DND-41 (cell line): ENCODE measurements at places on chromosomes 6 and 20.

GRCh38 chr6:168126566-168127383 is 47.8 kb upstream of the FRMD1 start:
- H3K36me3 ChIP-seq = no peaks in the 10 kb centered on the region
- no peak overlapping the region for H3K27ac ChIP-seq
- H3K27me3 ChIP-seq = no peaks in the 10 kb centered on the region
- H3K4me1 ChIP-seq = no peaks in the 10 kb centered on the region
- no peak overlapping the region for H3K4me3 ChIP-seq

DNA sequence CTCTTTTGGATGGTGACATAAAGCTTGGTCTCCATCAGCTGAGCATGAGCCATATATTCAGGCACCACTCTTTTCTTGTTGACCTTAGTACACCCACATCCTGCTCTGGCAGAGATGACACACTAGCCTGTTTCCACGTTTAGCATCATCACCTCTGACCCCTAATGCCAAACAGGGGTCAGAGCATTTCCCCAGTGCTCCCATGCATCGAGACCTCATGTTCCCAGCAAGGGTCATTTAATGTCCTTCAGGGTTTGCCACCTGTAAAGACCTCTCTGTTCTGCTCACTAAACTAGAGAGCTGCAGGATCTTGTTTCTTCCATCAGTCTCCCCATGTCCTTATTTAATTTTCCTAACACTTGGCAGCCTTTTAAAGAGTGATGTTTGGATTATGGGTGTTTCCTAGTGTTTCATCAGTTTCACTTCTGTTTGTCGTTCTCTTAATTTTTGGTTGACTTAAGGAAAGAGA is 97.5 kb downstream of the AIG1 start:
- DNase-seq = no peak
- H3K27me3 ChIP-seq = no peaks in the 10 kb centered on the region
- no peaks in the 10 kb centered on the region for H3K4me1 ChIP-seq

GRCh38 chr20:48262955-48263354 is 477.7 kb upstream of the SULF2 start:
- H3K27me3 ChIP-seq = no peaks in the 10 kb centered on the region
- H3K4me3 ChIP-seq = no peak overlapping the region
- H3K36me3 ChIP-seq = no peaks in the 10 kb centered on the region
- H3K27ac ChIP-seq = no peak overlapping the region

- no peaks in the 10 kb centered on the region for H3K27me3 ChIP-seq
- H3K27ac ChIP-seq = no peak overlapping the region
- H3K36me3 ChIP-seq = no peaks in the 10 kb centered on the region
- no peaks in the 10 kb centered on the region for H3K4me1 ChIP-seq
- no peak for DNase-seq
Measured at GRCh38 chr6:72219536-72219935, 333.2 kb downstream of the RIMS1 start.

DNA sequence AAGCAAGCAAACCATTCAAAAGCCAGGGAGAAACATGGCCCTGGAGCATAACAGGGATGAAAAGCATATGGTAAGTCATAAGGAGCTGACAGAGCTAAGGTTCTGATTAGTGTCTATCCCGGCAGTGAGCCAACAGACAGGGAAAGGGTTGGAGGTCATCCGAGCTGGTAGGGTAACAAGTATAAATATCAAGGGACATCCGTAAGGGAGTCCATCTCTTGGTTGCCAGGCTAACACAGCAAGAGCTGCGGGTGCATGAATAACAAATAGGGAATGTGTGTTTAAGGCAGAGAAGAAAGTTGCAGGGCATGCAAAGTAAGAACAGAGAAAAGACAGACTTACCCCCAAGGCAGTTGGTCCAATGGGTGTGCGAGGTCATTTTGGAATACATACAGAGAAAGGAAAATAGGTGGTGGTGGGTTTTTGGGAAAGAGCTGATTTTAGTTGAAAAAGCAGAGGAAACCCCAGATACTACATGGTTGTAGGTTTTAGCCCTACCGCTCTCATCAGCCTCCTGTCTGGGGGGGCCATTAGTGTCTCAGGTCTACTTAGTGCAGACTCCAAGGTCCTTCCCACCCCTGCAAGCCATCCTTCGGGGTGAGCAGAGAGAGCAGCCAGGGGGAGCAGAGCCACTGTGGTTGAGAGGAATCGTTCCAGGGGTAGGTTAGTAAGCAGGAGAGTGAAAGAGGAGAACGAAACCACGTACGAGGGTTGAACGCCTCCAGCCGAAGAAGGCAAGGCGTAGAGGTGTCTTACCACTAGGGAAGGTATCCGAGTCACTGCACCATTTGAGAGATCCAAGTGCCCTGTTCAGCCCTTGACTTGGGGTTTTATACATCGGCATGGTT is at the start of gene ERVFRD-1:
ERVFRD-1 (minus strand) TSS at position 805 of the 848 bp plus-strand sequence. CDS start 6,415 bp downstream, outside the sequence.
- H3K36me3 ChIP-seq = no peaks in the 10 kb centered on the region
- peaks cover 34% of the 10 kb centered on the region for H3K4me1 ChIP-seq
- H3K27ac ChIP-seq = peak within 1 kb of the TSS; percentile 67
- no peaks in the 10 kb centered on the region for H3K27me3 ChIP-seq

- H3K27me3 ChIP-seq = no peaks in the 10 kb centered on the region
- H3K27ac ChIP-seq = no peak overlapping the region
- no peaks in the 10 kb centered on the region for H3K36me3 ChIP-seq
Measured at GRCh38 chr20:25148181-25148981, 47.1 kb upstream of the ENTPD6 start.

DNA sequence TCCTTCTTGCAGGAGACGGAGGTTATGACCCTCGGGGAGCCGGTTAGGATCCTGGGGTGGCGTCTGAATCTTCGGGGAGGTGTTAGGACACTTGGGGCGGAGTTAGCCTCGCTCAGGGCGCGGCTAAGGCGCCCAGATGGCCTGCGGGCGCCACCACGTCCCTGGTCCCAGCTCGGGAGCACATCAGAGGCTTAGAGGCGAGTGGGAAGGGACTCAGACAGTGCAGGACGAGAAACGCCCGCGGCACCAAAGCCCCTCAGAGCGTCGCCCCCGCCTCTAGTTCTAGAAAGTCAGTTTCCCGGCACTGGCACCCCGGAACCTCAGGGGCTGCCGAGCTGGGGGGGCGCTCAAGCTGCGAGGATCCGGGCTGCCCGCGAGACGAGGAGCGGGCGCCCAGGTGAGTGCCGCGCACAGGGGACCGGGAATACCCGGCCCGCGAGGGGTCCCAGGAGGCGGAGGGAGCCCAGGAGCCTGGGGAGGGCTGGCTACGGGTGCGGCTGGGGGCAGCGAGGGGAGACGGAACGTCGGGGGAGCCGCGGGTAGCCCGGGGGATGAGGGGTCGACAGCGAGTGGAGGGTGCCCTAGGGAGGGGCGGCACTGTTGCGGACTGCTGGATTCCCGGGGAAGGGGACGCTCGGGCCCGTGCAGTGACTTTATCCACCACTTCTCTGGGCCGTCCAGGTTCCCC is at the start of gene HCK:
HCK (plus strand) TSS at position 153 of the 688 bp plus-strand sequence.
- no peaks in the 10 kb centered on the region for H3K4me1 ChIP-seq
- H3K36me3 ChIP-seq = no peaks in the 10 kb centered on the region
- H3K4me3 ChIP-seq = no peak within 1 kb of the TSS

- no peak overlapping the region for H3K4me3 ChIP-seq
- no peaks in the 10 kb centered on the region for H3K36me3 ChIP-seq
- no peaks in the 10 kb centered on the region for H3K4me1 ChIP-seq
- H3K27ac ChIP-seq = no peak overlapping the region
- H3K27me3 ChIP-seq = no peaks in the 10 kb centered on the region
Measured at GRCh38 chr6:128437685-128438084, 82.7 kb downstream of the PTPRK start.

DNA sequence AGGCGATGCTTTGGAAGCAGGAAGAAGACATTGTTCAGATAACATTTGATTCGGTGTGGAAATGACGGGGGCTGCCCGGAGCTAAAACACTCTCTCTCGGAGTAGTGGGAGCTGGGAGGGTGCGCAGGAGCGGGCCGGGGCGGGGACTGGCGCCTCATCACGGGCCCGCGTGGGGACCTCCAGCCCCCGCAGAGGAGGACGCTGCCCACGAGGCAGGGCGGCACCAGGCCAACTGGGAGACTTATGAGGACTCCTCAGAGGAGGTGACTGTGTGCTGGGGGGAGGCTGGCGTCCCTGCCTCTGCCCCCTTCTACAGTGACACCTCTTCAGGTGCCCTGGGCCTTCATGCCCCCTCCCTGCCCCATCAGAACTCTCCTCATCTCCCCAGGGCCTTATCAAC is 15.2 kb downstream of the DDO start:
- H3K36me3 ChIP-seq = no peaks in the 10 kb centered on the region
- H3K27ac ChIP-seq = no peak overlapping the region
- no peak overlapping the region for H3K4me3 ChIP-seq
- H3K4me1 ChIP-seq = no peaks in the 10 kb centered on the region

- H3K36me3 ChIP-seq = no peaks in the 10 kb centered on the region; the same call in 1 of the 2 replicates
- H3K27me3 ChIP-seq = no peaks in the 10 kb centered on the region
- H3K27ac ChIP-seq = no peak overlapping the region
- H3K4me1 ChIP-seq = peaks cover 13% of the 10 kb centered on the region
- peak; percentile 2 for DNase-seq
Measured at GRCh38 chr20:53597030-53597482, 3.4 kb upstream of the ZNF217 start.

DNA sequence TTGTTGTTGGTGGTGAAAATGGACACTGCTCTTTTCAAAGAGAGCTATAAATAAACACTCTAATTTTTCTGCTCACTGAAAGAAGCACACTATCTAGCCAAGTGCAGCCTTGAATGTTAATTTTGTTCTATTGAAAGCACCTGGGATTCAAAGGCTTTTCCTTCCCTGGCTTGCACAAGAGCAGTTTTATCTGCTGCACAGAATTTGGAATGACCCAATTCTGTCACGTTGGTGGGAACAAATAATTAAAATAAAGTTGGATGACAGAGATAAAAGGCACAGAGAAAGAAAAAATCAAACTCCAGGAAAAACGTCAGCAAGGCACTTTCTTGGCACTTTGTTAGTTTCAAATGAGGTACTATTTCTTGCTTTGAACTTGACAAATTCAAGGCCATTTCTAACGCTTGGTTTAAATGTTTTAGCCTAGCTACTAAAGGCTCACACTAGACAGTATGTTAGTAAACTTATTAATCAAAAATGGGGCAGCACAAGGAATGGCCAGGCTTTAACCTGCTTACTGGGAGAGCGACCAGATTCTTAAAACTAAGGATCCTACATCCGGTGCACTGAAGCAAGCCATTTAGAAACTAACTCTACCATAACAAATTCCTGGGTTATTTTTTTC is 145.5 kb upstream of the ARG1 start:
- H3K4me1 ChIP-seq = no peaks in the 10 kb centered on the region
- DNase-seq = no peak
- H3K27ac ChIP-seq = no peak overlapping the region
- H3K36me3 ChIP-seq = no peaks in the 10 kb centered on the region
- H3K4me3 ChIP-seq = no peak overlapping the region
- no peaks in the 10 kb centered on the region for H3K27me3 ChIP-seq

DNA sequence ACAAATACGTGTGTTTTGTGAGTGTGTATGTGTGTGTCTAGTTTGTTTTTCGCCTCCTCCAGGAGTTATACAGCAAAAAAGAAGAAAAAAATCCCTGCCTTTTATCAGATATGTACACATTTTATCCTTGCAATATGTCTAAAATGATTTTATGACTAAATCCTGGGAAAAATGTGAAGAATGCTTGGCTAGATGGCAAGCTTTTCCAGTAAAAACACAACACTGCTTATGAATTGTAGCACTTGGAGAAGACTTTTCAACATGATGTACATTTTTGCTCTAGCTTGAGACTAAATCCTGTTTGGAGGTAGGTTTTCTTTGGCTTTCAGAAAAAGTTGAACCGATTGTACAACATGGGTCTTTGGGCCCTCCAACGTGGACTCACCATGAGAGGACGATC is 160.2 kb downstream of the GMPR start:
- H3K36me3 ChIP-seq = no peaks in the 10 kb centered on the region
- DNase-seq = no peak
- H3K27me3 ChIP-seq = no peaks in the 10 kb centered on the region
- no peak overlapping the region for H3K27ac ChIP-seq
- H3K4me3 ChIP-seq = no peak overlapping the region
- no peaks in the 10 kb centered on the region for H3K4me1 ChIP-seq

DNA sequence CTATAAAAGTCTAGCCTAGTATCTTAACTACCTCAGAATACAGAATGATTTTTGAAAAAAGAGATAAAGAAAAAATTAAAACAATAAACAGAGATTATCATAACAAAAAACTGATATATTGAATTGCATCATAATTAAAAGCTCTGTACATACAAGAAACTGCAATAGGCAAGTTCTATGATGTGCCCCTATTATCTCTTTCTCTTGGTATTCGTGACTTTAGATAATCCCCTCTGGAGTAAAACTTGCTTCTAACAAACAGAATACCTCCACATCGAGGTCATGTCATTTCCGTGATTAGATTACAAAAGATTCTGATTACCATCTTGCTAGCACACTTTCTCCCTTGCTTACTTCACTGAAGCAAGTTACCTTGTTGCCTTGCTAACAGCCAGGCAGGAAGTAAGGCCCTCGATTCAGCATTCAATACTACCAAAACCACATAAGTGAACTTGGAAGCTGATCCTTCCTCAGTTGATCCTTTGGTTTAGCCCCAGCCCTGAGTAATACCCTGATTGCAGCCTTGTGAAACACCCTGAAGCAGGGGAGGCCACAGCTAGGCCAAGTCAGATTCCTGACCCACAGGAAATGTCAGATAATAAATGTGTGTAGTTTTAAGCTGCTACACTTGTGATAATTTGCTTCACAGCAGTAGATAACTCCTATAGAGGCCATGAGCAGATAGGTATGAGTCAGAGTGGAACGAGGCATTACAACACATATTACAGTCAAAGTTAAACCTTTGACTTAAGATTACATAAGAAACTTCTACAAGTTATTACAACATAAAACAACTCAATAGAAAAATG is 53.7 kb upstream of the TMX4 start:
- H3K27me3 ChIP-seq = no peaks in the 10 kb centered on the region
- H3K36me3 ChIP-seq = no peaks in the 10 kb centered on the region
- H3K27ac ChIP-seq = peak overlapping the region; percentile 49
- H3K4me3 ChIP-seq = no peak overlapping the region
- peak; percentile 31 for DNase-seq

GRCh38 chr6:3732345-3733141 is 19.0 kb downstream of the PXDC1 start:
- H3K27me3 ChIP-seq = peaks cover 13% of the 10 kb centered on the region
- DNase-seq = peak; percentile 63
- no peak overlapping the region for H3K27ac ChIP-seq
- no peaks in the 10 kb centered on the region for H3K4me1 ChIP-seq
- no peaks in the 10 kb centered on the region for H3K36me3 ChIP-seq

GRCh38 chr20:51960047-51960675 is 157.8 kb upstream of the SALL4 start:
- no peak overlapping the region for H3K4me3 ChIP-seq
- no peaks in the 10 kb centered on the region for H3K4me1 ChIP-seq
- H3K36me3 ChIP-seq = no peaks in the 10 kb centered on the region
